ENCODE measurements at places on chromosomes 1 and 21.

DNA sequence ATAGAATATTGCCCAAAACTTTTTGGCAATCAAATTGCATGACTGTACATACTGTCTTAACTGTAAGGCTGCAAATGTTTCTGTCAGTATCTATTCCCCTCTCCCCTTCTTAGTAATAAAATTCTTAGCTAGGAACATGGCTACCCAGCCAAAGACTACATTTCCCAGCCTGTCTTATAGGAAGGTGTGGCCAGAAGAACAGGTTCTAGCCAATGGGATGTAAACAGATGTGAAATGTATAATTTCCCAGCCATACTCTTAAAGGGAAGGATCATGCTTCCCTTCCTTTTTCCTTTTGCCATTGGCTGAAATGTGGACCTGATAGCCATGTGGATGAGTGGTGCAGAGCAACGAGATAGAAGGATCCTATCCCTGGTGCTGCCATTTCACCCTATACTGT lies 7.0 kb upstream of the HIVEP3 start:
- no peak for DNase-seq

DNA sequence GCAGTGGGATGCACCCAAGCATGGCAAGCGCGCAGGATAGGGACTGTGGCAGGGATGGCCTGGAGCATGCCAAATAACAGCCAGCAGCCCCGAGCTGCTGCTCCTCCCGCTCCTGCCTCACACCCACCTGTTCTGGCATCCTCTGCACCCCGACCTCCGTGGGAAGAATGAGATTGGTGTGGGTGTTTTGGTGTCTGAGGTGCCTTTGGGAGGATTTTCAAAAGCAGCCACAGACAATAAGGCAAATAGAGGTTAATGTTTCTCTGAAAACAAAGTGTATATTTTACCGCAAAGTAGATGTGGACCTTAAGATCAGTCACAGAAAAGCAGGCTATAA lies 35.5 kb downstream of the IGFN1 start:
- no peak for DNase-seq

DNA sequence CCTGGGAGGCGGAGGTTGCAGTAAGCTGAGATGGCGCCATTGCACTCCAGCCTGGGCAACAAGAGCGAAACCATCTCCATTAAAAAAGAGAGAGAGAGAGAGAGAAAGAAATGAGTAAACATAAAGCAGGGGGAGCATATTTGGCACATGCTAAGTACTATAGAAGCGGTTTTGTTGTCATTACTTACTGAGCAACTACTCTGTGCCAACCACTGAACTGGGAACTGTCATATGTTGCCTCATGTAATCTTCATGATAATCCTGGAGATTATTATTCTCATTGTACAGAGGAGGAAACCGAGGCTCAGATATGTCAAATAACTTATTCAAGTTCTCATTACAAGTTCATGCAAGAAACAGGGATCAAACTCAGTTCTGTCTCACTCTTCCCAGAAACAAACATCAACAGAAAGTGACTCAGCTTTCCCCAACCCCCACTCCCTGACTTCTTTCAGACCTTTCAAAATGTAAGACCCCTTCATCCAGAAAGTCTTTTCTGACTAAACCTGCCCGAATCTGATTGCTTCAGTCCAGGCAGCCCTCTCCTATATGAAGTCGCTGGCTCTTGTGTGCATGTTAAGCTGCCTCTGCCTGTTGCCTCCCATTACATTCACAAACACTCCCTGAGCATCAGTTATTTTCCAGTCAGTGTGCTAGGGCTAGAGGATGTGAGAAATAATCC lies 23.5 kb downstream of the LAMB3 start:
- no peak for DNase-seq

DNA sequence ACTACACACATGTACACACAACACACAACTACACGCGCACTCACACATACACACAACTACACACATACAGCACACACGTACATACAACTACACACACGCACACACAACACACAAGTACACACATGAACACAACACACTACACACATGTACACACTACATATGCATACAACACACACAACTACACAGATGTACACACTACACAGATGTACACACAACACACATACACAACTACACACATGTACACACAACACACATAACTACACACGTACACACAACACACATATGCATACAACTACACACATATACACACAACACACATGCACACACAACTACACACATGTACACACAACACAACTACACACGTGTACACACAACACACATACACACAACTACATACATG lies 318.6 kb downstream of the CAMTA1 start:
- DNase-seq: no peak

GRCh38 chr1:107220036-107220435 lies 79.2 kb downstream of the NTNG1 start:
- DNase-seq: no peak

GRCh38 chr21:43632373-43632905 lies 26.8 kb downstream of the HSF2BP start:
- DNase-seq: no peak

DNA sequence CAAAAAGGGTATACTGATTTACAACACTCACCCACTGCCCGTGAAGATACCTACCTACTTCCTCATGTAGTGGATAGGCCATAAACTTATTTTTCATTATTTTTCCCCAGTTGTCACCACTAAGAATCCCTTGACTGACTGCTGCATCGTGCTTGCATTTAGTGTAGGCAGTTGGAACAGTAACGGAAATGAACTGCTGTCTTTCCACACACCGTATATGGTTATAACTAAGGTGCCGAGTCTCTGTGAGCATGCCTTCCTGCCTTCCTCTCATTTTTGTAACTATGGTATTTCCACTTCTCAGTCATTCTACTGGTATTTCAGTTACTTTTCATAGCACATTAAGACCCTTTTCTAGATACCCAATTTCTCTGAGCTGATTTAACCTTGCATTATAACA lies 36.4 kb downstream of the SLC35F3 start:
- DNase-seq: no peak

DNA sequence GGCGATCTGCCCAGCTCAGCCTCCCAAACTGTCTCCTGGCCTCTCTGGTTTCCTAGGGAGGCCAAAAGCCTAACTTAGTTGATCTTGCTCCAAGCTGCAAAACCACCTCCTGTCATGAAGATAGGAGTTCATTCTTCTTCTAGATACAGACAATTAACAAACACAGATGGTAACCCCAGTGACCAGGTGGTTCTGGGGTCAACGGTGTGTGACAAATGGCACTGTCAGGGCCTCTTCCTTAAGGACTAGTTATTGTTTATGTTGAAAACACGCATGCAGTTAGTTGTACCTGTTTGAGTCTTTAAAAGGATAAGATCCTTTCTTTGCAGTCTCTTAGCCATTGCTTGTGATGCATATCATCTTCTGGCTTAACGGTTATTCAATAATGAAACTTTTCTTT lies 4.6 kb upstream of the UMODL1 start:
- DNase-seq: no peak

DNA sequence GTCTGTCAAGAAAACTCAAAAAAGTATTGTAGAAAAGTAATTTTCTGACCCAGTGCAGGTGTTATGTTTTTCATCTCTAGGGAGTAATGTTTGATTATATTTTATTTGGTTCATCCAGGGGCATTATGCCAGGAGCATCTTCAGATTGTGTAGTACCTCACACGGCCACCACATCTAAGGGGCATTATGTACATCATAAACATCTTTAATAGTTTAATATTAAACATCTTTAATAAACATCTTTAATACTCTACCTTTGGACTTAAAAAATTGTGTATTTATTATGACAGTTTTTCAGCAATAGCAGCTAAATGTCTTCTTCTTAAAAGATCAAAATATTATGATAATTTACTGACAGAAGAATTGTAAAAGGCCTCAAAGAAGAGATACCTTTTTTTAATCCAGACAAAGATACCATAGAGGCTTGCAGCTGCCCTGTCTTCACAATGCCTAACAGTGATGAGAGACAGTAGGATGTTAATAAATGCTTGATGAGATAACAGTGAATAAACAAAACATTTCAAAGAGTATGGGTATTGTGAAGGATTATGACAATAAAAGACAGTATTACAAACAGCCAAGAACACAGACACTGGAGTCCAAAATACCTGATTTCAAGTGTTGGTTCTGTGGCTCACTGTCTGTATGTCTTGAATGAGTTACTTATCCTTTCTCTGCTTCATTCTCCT lies 240.9 kb upstream of the ADGRL2 start:
- DNase-seq: no peak

DNA sequence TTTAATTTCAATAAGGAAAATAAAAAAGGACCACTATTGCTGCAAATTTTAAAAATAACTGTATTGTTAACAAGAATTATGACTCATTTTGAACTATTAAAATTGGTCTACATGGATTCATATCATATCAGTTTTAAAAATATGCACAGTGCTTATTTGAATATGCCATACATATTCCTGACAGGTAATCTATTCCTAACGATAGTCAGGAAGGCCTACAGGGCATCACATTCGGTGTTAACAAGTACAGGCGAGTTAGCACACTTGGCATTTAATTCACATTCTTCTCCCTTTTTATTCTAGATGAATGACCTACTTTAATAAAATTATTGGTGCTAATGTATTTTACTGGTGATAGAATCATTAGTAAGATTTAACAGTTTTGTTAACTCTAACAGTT lies 174.6 kb downstream of the USH2A start:
- no peak for DNase-seq

DNA sequence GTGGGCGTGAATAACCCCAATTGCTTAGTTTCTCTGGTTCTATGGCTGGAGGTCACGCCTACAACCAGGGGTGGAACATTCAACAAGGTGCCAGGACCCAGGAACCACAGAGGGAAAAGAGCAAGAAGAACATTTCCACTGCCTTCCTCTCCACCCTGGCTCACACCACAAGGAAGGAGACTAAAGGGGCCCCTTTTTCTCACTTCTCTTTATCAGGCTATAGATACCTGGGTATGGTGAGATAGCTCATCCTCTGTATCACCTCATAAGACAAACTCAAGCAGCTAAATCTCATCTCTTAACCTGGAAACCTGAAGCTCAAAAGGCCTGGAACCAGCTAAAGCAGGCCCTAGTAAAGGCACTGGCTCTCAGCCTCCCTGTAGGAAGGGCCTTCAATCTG lies 438.8 kb upstream of the OLFM3 start:
- no peak for DNase-seq

- DNase-seq: no peak
Observed at GRCh38 chr1:157834430-157834829, 7.2 kb downstream of the CD5L start.

DNA sequence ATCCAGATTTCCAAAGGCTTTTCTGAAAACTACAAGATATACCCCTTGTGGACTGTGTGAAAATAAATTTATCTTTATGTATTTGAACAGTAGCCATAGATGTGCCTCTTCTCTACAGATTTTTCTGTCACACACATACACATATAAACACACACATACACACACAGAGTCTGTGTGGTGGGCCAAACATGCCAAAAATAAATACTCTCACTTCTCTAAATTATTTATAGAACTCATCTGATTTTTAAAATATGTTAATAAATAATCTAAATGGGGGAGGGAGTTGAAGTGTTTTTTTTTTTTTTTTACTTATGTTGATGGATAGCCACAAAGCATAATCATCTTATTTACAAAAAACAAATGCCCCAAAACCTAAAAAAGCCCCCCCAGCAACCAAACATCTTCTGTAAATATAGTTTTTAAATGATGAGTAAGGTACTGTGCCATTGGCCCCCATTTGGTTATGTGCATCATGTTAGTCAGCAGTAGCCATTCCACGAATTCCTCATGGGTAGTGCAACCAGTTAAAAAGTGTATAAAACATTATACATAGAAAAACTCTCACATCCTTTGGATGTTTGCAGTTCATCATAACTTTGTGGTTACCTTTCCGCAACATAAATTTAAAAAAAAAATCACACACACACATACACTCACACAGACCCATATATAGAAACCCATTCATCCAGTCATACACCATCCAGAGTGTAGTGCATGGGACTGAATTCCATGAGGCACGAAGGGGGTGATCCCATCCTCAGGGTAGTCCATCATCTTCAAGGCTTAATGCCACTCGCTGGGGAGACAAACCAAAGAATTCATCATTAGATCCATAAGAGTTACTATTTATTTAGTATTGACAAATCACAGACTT lies 8.2 kb upstream of the MAGOH start:
- DNase-seq: no peak

- no peak for DNase-seq
Observed at GRCh38 chr1:156246241-156246780, 1.5 kb downstream of the PAQR6 start.

DNA sequence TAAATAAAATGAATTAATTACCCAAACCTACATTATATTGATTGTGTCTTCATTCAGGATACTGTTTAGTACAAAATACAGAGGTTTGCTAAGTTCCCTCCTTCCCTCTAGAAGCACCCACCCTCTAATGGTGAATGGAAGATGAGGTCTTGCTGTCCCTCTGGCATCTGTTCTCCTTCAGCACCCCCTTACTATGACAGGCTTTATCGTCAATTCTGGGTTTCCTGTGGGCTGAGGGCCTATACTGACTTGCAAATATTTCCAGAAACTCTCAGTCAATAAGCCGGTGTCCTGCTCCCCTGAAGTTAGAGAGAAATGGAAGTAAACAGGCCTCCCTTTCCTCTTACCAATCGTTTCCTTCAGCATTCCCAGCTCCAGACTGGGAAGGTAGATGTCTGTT lies 13.2 kb downstream of the LAX1 start:
- no peak for DNase-seq

GRCh38 chr1:232983817-232984567 lies 33.6 kb downstream of the NTPCR start:
- no peak for DNase-seq

DNA sequence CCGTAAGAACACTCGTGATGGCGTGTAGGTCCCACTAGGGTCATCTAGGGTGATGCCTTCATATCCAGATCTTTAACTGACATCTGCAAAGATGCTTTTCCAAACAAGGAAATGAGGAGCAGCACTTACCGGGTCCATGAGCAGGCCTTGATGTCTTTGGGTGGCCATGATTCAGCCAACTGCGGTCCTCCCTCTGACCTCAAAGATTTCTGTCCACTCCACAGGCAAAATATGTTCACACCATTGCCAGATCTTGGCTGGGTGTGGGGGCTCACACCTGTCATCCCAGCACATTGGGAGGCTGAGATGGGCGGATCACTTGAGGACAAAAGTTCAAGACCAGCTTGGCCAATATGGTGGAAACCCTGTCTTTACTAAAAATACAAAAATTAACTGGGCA lies 18.2 kb downstream of the TRPM2 start:
- DNase-seq: no peak

DNA sequence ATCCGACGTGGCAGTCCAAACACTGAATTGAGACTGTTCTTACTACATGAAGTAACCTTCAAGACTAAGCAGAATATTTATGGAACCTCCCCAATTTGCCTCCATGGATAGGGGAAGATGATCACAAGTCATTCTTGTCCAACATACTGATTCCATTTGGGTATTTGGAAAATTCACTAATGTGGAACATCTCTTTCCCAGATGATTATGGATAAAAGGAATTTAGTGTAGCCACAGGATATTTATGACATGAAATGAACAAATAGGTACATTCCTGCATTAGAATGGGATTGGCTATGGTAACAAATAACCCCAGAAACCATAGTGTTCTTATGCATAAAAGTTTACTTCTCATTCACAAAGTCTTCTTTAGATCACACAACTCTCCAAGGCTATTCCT lies 40.2 kb upstream of the SGIP1 start:
- no peak for DNase-seq

- no peak for DNase-seq
Observed at GRCh38 chr1:230633469-230633868, 8.8 kb upstream of the COG2 start.

Data from stimulated activated CD8-positive, alpha-beta memory T cell treated with anti-CD3 and anti-CD28 coated beads, Interleukin-4, amount 100 ng/mL, for 1 hour (primary cell).